ENCODE measurements at places on chromosomes 16 and 17.
A peak's percentile ranks its signal among the peaks of the same experiment; 100 is the strongest.

GRCh38 chr16:27972500-27972899 lies 91.0 kb downstream of the GSG1L start:
- DNase-seq: peak; percentile 27

GRCh38 chr16:24087891-24088410 lies 168.2 kb upstream of the CACNG3 start:
- no peak for DNase-seq

DNA sequence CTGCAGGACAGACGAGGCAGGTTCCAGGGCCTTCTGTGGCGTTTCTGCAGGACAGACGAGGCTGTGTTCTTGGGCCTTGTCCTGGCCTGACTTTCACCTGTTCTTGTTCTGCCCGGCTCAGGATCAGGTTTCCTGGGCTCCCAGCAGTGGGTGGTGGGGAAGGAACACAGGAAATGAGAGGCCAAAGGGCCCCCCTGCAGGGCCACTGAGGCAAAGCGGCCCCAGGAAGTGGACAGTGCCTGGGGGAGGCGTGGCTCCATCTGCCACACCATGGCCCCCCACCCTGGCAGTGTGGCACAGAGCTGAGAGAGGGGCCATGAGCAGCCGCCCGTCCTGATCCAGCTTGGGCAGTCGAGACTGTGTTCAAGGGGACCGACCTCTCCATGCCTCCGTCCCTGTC lies 20.7 kb downstream of the SPIRE2 start:
- no peak for DNase-seq

DNA sequence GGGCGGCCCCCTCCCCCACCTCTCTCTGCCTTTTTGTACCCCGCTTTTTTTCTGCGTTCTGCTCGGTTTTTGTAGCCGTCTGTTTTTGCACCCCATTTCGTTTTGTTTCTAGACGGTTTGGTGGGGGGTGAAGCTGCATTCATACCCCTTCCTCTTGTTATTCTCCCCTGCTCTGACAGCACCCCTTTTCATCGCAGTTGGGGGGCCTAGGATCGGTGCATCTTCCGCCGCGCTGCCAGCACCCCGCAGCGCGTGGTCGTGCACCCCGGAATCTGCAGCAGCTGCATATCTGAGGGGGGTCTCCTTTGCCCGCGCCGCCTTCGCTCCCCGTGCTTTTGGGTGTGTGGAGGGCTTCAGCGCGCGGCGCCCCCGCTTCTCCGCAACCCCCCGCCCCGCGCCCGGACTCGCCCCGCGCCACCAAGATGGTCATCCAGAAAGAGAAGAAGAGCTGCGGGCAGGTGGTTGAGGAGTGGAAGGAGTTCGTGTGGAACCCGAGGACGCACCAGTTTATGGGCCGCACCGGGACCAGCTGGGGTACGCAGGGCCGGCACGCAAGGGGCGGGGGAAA lies 455 bp downstream of the ATP1B2 start:
- no peak for DNase-seq

GRCh38 chr17:50501054-50501453 lies 7.2 kb upstream of the MYCBPAP start:
- DNase-seq: no peak

DNA sequence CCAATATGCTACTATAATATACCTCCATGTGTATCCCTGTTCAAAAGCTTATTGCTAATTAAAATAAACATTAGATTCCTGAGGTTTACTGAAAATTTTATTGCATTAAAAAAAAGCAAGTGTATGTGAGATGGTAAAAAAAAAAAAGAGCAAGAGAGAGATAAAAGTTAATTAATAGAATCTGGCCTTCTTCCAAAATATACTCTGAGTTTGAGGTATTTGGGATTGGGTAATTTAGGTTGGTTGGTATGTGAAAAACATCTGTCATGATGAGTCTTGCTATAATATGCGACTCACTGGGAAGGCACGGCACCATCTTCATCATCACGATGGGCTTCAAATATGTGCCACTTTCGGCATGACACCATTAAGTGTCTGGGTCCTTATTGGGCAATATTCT lies 711.1 kb upstream of the SOX9 start:
- no peak for DNase-seq

GRCh38 chr17:4932756-4933155 lies 679 bp downstream of the GP1BA start:
- no peak for DNase-seq

- no peak for DNase-seq
Observed at GRCh38 chr16:7086822-7087616, 245.6 kb upstream of the RBFOX1 start.

DNA sequence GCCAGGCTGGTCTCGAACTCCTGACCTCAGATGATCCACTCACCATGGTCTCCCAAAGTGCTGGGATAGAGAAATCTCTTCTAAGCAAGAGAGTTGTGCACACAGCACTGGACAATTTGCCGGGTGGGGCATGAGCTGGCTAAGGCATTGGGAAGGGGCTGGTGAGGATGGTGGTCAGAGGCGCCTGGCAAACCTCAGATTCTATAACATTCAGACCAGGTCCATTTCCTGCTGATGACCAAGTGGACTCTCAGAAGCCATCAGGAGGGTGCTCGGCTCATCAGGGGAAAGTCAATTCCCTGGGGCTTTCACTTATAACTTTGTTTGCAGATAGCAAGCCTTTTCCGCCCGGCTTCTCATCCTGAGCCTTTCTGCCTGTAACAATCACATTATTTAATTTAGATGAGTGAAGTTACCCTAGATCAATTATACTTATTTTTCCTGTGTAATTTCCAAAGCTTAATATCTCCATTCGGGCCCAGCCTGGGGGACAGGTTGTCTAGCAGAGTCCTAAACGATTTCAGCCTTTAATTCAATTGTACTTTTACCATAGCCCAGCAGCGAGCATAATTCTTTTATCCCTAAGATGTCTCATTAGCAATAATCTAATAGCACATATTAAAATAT lies 15.0 kb upstream of the SLC6A2 start:
- DNase-seq: no peak

- no peak for DNase-seq
Observed at GRCh38 chr16:59993101-59993500, 1259.0 kb upstream of the GOT2 start.

DNA sequence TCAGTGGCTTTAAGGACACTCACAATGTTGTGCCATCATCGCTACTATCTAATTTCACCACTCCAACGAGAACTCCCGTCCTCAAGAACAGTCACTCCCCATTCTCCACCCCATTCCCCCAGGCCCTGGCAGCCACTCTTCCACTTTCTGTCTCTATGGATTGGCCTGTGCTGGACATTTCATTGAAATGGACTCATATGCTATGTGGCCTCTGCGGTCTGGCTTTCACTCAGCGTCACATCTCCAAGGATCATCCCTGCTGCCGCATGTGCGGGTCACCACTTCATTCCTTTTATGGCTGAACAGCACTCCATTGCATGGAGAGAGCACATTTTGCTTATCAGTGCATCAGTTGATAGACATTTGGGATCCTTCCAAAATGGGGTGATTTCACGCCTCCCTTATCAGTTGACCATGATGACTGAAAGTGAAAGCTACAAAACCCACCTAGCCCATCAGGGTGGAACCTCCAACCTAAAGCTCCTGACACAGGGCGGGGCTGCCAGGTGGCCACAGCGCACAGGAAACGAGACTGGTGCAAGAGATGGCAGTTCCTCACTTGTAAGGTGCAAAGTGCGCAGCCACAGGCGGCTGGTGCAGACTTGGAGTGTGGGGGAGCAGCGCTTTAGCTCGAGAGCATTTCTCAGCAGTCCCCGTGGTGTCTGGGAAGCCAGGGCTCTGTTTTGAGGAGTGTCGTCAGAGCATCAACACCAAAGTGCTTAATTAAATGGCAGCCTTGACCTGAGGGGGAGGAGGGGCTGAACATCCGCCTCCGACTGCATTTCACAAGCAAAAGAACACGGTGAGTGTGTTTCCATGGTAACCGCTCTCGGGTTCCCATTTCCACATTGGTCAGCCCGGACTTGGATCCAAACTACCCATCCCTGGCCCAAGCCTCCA lies 23.8 kb downstream of the COTL1 start:
- peak; percentile 82 for DNase-seq

All from GM12892 (cell line).